Head of caudate nucleus (tissue), 42 donors: ENCODE measurements at places on chromosomes 1 and 21.

GRCh38 chr1:15997637-15998280, 6.3 kb upstream of the SRARP start:
- DNase-seq: no peak

GRCh38 chr1:44355582-44356305, 687 bp upstream of the ERI3 start:
- no peak for DNase-seq

DNA sequence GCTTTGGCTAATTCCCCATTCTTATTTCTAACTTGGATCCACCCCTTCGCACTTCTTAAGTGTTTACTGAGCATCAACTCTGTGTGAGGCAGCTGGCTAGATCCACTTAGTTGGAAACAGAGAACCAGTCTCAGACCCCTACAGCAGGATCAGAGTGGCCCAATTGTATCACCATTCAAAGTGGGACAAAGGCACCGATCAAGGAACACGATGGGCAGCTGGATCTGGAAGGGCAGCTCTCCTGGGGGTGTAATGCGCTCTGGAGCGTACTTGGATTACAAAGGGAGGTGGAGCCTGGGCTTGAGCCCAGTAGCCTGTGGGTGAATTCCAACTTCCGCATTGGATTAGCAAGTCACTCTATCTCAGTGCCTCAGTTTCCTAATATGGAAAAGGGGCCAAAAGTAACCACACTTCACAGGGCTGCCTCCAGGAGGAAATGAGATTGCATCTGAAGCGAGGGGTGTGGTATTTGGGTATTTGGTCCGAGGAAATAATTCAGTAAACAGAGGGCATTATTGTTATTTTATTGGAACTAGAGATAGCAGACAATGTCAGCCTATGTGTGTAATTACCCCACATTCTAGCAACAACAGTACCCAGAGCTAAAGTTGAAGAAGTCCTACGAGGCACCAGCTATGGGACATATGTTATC, 11.9 kb downstream of the ECE1 start:
- peak; percentile 50 for DNase-seq

DNA sequence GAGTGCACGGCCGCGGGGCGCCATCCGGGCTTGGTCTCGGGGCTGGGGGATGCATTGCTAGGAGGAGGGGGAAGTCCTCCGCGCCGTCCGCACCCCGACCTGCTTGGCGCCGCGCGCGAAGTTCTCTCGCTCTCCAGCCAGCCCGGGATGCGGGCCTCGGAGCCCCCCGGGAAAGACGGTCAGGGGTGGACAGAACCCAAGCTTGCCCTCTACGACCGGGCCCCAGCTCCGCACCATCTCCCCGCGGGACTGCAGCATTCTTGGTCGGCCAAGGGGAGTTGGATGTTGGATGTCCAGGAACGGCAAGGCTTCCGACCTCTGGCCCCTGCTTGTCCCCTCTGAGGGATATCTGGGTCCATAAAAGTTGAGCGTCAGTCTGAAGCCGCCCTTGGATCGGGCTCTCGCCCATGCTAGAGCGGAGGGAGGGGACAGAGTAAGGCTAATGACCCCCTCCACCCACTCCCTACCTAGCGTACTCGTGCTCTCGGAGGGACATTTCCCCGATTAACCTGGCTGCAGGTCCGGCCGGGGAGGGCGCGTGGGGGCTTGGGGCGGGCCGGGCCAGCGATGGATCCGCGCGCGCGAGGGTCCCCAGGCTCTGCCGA, 522 bp downstream of the DISP3 start:
- no peak for DNase-seq

GRCh38 chr1:51249445-51249844, 13.4 kb downstream of the RNF11 start:
- no peak for DNase-seq
